ENCODE measurements at places on chromosomes 11 and 22.

DNA sequence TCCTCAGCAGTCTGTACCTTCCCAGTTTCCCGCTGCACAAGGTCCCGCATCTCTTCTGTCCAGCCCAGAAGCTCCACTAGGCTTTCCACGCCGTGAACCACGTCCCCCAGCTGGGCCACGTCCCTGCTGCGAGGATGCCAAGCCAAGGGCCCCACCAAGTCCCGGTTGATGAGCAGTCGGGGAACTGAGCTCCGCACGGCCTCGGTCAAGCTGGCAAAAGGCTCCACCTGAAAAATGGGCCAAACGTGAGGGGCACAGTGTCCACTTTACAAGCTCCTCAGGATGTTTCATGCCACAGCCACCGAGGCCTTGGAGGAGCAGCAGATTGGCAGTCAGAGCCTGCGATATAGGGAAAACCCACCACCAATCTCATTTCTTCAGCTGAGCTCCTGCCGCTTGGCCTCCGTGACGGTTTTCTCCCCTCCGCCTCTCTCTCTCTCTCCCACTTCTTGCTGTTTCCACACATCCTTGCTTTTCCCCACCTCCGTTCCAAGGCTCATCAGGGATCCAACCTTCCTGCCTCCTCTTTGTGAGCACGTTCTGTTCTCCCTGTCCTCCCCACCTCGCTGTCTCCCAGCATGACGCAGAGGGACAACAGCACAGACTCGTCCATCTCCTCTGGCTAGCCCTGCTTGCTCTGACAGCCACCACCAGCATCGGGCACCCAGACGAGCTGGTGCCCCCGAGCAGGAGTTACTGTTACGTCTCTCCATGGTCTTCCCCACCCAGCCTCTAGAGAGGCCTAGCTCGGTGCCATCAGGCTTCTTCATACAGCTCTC lies 11.5 kb downstream of the RIC8A start:
- DNase-seq, result no peak

GRCh38 chr11:281486-282161 lies 3.4 kb downstream of the NLRP6 start:
- no peak for DNase-seq

- DNase-seq, result no peak
Observed at GRCh38 chr11:134999590-134999989, 587.5 kb upstream of the B3GAT1 start.

DNA sequence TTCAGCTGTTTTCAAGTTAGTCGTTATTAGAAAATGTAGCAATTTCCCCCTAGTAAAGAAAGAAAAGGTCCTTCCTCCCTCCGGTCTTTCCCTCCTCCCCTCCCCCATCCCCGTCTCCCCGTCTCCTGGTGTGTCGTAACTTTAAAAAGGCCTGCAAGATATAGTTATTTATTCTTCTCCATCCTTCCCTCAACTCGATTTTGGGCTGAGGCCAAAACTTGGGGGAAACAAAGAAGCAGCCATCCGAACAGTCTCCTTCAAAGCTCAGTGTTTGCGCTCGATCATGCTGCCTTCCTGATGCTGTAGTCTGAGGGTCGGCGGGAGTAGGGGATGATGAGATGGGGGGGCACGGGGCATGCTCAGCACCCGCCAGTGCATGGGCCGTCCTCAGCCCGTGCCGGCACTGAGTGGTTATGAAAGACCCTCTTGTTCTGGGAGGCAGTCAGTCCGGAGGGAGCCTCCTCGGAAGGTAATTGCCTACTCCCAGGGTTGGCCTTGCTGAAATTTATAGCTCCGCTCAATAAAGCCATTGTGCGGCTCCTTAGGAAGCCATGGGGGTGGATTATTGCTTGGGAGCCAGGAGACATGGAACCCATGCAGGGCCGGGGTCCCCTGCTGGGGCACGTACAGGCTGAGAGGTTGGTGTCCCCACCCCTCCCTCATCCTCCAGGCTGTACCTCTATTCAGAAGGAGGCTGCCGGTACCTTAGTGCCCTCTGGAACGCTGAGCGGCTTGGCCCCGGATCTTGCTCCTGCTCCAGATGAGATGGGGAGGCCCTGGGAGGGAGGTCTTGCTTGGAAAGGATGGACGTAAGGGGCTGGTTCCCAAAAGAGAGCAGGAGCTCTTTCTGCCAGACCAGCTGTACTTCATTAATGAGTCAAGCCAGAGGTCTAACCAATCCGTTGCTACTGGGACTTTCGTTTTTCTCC lies 212.7 kb upstream of the CADM1 start:
- no peak for DNase-seq

DNA sequence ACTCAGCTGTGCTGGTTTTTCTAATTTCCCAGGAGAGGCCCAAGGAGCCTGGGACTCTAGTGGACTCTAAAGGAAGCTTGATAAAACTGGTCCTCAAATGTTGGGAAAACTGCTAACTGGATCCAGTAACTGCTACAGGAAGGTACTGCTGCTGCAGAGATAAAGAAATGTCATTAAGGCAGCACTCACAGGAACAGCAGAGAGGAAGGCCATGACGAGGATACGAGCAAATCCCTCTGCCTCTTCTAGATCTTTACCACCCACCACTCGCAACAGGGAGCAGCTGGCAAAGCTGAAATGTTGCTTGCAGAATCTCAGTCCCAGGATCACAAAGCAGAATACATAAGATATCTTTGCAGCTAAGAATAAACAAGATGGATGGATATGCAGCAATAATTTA lies 23.5 kb downstream of the TTC28 start:
- DNase-seq, result no peak

- DNase-seq, result no peak
Observed at GRCh38 chr11:23283666-23284065, 423.4 kb upstream of the CCDC179 start.

GRCh38 chr11:116215471-116216113 lies 557.2 kb downstream of the BUD13 start:
- no peak for DNase-seq

DNA sequence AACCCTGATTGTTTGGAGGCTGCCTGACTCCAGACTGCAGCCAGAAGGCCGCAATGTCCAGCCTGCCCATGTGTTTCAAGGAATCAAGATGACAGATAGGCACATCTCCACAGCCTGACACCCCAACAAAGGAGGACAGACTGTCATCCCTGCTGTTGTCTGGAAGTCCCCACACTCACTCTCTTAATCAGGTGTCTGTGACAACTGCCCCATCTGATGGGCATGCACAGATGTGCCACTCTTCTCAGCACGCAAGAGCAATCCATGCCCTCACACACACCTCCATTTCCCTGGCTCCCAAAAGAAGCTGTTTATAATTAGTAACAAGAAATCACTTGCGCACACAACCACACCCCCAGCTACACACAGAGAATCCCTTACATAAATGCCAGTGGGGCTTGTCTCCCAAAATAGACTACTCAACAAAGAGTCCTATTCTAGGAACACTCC lies 117.6 kb downstream of the C11orf58 start:
- no peak for DNase-seq

- DNase-seq, result peak; percentile 34
Observed at GRCh38 chr11:108606495-108607160, 13.1 kb upstream of the EXPH5 start.

DNA sequence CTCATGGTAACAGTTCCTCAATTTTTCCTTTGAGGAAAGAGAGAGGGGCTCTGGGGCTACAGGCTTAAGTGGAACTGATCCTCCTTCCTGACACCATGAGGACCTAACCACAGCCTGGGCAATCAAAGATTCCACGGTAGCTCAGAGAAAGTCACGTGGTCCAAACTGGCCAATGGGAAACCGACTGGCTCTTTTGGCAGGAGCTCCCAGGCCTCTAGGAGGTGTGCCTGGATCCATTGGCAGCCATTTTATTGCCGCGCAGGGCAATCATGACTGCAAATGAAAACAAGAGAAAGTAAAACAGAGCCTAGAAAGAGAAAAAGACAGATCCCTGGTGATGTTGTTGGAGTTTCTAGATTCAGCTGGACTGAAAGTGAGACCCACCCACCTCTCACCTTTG lies 27.3 kb upstream of the ASPHD2 start:
- DNase-seq, result no peak

DNA sequence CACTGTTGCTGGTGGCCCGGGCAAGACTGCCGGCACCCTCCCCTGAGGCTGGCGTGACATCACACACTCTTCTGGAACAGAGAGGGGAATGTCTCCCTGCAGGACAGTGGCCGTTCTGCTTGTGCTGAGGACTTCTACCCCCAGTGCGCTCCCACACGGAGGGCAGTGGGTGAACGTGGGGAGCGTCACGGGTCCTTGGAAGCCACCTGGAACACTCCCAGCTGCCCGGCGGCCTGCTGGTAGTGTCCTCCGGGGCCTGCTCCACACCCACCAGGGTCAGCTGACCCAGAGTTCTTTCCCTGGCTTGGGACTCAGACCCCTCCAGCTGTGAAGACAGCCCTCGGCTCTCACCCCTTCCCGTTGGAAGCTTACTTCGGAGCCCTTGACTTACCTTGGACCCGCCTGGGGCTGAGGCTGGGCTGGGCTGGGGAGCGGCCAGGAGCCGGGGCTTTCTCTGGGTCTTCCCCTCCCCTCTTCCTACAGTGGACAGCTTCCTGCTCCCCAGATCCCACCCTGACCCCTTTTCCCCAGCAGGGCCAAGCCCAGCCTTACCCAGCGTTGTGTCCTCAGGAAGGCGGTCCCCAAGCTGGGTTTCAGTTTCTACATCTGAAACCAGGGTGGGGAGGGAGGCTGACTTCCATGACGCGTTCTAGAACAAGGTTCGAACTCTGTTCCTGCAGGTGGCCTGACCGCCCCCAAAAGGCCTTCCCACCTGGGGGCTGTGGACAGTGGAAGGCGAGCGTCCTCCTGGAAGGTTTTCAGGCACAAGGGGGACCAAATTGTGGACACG lies 14.8 kb upstream of the GAL start:
- DNase-seq, result no peak

DNA sequence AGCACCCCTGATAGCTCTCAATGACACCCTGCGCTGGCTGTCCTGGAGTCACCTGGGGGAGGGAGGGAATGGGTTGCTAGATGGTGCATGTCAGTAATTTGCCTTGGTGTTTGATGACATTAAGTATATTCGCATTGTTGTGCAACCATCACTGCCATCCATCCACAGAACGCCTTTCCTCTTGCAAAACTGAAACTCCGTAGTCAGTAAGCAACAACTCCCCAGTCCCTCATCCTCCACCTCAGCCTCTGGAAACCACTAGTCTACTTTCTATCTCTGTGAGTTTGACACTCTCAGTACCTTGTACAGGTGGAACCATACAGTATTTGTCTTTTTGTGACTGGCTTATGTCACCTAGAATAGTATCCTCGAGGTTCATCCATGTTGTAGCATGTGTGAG lies 62.6 kb downstream of the PKNOX2 start:
- DNase-seq, result no peak

- no peak for DNase-seq
Observed at GRCh38 chr11:2276280-2277007, 6.1 kb upstream of the ASCL2 start.

DNA sequence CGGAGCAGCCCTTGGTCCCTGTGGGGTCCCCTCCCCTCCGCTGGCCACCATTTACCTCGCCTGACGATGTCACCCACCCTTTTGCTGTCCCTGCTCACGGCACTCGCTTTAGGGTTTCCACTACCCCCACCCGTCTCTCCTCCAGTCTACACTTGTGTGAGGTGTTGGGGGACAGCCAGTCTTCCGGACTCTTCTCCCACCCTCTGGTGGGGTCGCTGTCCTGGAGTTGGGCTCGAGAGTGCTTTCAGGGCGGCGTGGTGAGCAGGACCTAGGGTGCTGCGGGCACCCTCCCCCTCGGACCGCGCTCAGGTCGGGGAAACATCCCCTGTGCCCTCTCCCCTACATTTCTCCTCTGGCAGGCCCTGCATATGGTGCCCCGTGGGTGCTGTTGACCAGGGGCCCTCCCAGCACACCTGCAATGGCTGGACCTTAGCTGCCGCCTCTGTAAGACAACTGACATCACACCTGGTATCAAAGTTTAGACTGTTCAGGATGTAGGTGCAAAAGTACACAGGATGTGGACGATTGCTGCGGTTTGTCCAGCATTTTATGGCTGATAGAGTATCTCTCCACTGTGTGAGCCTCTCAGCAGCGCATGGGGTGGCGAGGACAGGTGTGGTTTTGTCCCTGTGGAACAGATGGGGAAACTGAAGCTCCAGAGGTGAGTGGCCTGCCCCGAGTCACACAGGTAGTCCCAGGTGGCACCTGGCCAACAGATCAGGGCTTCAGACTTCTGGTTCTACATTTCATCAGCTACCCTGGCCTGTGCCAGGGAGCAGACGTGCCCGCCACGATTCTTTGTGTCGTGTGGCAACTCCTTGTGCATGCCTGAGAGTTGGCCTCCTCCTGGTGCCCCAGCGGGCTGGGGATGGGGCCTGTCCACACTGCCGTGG lies 1.2 kb downstream of the GRK2 start:
- DNase-seq, result no peak

DNA sequence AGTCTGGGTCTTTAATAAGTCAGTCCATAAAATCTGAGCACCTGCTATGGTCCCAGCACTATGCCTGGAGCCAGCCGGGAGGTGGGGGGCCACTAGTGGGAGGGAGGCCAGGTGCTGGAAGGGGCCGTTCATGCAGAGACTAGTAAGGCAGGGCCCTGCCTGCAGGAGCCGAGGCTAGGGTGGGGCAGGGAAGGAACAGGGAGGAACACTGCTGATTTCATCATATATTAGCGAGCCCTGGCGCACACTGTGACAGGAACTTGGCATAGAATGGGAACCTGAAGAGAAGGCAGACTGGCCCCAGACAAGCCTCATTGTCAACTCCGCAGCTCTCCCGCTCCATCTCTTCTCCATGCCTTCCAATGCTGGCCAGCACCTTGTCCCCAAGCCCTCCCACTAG lies 7.1 kb downstream of the VSIG10L2 start:
- DNase-seq, result no peak

DNA sequence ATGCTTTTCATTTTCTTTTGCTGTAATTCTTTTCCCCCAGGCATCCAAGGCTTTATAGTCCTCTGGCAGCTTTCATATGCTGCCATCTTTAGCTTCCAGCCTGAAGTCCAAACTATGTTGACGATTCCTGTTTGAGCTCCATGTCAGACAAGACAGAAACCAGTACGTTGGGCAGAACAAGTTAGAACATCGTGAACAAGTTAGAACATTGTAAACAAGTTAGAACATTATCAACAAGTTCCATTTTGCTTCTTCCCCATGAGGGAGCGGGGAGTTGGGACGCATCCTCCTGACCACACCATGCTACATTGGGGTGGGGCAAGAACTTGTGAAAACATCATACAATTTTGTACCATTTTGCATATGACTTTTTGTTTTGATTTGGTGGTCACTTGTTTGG lies 23.9 kb downstream of the GLB1L2 start:
- DNase-seq, result no peak

- peak; percentile 52 for DNase-seq
Observed at GRCh38 chr22:46537946-46538813, 760 bp upstream of the CELSR1 start.

- DNase-seq, result no peak
Observed at GRCh38 chr22:35103761-35104160, 37.8 kb downstream of the ISX start.

DNA sequence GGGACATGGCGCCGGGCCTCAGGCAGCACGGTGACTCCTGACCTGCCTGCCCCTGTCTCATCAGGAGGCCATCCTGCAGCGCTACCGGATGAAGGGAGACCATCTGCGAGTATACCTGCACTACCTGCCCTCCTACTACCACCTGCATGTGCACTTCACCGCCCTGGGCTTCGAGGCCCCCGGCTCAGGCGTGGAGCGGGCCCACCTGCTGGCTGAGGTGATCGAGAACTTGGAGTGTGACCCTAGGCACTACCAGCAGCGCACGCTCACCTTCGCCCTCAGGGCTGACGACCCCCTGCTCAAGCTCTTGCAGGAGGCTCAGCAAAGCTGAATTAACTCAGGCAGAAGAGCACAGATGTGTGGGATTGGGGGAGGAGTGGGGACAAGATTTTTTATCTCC lies 10.2 kb upstream of the ST3GAL4 start:
- no peak for DNase-seq

Measured in choroid plexus epithelial cell (primary cell).